ENCODE measurements at places on chromosomes 4 and X. TPM values are rescaled to one million over a fixed set of nuclear protein-coding genes. Genes with fewer than 3 reads are reported as not detected.

DNA sequence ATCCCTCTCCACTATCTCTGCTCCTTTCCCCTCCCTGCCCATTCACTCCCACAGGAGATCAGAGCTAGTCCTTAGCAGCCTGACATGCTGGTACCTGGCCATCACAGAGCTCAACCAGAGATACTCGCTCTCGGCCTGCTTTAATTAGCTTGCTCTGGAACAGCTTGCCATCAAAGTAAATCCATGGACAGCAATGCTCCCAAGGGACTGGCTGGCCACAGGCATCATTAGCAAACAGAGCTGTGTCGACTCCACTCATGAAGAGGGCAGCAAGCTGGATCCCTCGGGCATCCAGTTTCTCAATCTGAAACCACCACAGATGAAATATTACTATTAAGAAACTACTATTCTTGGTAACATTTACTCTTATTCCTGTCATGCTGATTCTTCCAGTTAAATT, 43.4 kb upstream of the PHF8 start:
- DNase-seq: no peak

GRCh38 chr4:37892641-37893040, 1.8 kb downstream of the TBC1D1 start:
- no peak for DNase-seq

DNA sequence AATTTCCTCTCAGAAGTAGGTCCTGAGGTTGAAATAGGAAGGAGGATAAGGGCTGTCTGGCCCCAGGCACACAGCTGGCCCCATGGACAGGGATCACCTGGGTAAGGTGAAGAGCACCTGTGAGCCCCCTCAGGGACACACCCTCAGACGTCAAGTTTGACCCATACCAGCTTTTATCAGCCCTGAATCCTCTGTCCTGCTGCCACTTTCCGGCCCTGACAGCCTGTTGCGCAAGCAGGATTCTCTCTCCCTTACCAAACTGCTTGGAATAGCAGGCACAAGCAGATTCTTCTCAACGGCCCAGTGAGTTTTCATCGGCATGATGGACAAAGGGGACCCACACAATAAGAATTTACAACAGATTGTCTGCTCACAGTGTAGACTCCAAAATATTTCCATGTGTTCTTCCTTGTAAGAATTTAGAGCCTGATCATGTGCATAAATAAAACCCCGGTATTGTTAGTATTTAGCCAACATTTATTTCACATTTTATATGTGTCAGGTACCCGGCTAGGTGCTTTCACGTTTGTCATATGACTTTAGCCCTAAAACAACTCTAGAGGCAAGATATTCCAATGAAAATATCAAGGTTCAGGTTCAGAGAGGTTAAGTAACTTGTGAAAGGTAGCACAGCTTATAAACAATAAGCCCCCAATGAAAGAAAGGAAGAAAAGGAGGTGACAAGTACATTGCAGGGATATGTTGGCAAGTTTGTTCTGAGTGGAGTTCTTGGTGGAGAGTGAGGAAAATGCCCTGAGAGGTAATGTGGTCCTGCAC, 107.2 kb upstream of the KIT start:
- DNase-seq: no peak

DNA sequence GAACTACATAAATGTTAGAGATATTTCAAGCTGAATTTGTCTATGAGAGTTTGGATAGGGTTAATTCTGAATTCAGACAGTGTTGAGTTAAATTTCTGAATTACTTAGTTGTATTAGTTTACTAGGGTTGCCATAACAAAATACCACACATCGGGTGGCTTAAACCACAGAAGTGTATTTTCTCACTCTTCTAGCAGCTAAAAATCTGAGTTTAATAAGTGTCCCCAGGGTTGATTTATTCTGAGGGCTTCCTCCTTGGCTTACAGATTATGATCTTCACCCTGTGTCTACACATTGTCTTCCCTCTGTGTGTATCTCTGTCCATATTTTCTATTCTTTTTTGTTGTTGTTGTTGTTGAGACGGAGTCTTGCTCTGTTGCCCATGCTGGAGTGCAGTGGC, 318.6 kb downstream of the PACRGL start:
- DNase-seq: no peak

GRCh38 chrX:68912113-68912512, 83.3 kb downstream of the EFNB1 start:
- no peak for DNase-seq

- DNase-seq: no peak
Observed at GRCh38 chr4:185874516-185875230, 62.7 kb upstream of the SORBS2 start.

DNA sequence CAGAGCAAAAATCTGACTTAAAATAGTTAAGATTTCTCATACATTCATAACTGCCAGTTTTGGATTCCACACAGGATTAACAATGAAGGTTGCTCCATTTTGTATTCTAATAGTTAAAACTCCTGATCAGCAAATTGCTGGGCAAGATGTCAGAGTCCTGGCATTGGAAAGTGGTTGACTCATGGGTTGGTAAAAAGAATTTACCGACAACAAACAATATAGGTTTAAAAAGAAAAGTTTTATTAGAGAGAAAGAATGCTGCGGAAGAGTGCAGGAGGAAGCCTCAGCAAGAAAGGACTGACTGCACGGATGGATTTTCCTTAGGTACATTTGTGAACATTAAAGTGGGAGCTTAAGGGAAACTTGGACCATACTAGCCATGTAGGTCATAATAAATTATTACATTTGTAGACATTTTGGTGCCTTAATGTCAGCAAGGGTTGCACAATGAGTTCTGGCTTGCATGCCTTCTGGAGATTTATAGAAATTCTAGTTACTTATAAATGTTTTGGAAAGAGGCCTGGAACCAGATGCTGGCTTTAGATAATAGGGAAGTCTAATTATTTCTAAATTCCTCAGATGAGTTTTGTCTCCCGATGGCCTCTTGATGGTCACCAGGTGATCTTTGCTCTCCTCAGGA, 25.4 kb upstream of the IL2 start:
- DNase-seq: peak; percentile 3

DNA sequence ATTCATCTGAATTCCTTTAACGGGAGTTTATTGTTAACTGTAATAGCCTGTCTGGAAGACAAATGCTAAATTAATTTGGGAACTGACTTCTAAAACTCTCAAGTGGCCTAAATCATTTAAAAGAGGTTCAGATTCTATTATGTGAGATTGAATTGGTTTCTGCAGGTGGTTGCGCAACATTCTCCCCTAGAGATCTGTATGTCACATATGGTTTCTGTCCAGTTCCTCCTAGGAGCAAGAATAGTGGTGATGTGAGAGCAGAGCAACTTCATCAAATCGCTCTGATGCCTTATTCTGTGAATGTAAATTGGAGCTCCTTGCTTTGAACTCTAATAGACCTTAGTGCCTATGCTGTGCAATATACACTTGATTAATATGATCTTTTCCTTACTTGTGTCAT, 144.6 kb upstream of the GPR101 start:
- DNase-seq: no peak

- DNase-seq: peak; percentile 45
Observed at GRCh38 chr4:125123570-125124109, 191.1 kb upstream of the FAT4 start.

DNA sequence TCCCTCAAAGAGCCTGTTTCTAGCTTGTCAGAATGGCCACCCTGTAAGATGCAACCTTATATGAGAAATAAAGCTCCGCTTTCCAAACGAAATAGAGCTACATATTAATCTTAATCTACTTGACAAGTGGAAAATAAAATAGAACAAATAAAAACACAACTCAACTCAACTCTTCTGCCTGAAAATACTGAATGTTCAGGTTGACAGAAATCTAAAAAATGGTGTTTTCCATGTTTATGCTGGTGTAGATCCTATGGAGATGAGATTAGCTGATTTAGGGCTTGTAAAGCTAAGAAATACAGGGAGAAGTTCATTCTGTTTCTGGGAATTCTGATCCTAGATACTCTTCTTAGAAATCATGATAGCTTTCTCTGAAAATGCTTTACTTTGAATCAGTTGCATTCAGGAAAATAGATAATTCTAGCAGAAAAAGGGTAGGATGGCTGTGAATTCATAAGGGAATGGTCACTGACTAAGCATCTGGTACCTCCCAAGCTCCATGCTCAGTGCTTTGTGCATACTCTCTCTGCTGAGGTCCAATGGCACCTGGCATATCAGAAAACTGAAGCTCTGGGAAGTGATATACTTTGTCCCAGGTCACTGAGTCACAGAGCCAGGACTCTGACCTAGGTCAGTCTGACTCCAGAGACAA, 89.2 kb upstream of the EXOC1L start:
- no peak for DNase-seq

DNA sequence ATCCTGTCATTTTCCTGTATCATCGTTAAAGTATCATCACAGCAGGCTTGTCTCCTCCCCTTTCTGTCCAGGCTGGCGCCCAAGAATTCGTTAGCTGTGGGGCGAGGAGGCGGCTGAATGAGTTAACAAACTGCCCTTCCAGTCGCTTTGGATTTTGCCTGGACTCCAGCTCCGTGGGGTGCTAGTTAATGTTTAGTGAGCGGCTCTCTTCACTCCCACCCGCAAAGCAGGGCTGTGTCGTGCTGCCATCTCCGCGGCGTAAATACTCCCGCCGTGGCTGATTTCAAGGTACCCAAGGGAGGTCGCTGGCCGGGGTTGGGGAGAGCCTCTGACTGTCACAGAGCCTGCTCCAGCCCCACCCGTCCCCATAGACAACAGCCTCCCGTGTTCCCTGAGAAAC, 44.9 kb upstream of the SPRY1 start:
- no peak for DNase-seq

GRCh38 chrX:10856797-10857196, 236.4 kb upstream of the MID1 start:
- DNase-seq: no peak

DNA sequence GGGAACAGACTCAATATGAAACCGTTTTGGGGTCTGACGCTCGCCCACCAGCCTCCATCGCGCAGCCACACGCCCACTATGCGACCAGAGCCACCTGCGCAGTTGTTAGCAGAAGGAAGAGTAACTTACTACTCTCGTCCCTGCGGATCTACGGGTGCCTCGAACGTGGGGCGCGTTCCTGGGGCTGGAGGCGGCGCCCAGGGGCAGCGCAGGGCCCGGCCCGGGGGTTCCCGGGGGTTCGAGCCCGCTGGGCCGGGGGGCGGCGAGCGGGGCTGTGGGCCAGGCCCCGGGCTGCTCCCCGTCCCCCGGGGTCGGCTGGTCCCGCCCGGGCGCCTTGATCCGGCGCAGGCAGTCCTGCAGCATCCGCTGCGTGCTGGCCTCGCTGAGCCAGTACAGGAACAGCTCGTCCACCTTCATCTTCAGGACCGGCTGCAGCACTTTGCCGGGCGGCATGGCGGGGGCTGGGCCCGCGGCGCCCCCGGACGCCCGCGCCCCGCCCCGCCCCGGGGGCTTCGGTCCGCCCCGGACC, 404 bp downstream of the PPP2R3B start:
- no peak for DNase-seq

- DNase-seq: no peak
Observed at GRCh38 chr4:18722748-18723191, 701.2 kb upstream of the LCORL start.

- DNase-seq: no peak
Observed at GRCh38 chr4:119755599-119755998, 127.0 kb upstream of the PDE5A start.

DNA sequence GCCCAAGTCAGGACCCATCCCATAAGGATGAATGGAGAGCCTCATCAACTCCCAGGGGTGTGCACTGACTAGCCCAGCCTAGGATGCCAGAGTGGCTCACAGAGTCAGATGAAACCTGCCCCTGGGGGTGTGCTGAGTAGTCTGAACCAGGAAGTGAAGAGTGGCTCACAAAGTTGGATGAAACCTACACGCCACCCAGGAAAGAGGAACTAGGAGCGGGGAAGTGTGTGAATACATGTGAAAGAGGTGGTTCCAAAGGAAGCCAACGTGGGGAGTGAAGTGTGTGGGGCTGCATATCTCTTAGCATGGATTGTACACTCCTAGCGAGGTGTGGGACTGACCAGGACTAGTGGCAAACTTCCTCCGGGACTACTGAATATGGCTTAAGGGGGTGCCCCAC, 902.1 kb upstream of the NDST4 start:
- no peak for DNase-seq

DNA sequence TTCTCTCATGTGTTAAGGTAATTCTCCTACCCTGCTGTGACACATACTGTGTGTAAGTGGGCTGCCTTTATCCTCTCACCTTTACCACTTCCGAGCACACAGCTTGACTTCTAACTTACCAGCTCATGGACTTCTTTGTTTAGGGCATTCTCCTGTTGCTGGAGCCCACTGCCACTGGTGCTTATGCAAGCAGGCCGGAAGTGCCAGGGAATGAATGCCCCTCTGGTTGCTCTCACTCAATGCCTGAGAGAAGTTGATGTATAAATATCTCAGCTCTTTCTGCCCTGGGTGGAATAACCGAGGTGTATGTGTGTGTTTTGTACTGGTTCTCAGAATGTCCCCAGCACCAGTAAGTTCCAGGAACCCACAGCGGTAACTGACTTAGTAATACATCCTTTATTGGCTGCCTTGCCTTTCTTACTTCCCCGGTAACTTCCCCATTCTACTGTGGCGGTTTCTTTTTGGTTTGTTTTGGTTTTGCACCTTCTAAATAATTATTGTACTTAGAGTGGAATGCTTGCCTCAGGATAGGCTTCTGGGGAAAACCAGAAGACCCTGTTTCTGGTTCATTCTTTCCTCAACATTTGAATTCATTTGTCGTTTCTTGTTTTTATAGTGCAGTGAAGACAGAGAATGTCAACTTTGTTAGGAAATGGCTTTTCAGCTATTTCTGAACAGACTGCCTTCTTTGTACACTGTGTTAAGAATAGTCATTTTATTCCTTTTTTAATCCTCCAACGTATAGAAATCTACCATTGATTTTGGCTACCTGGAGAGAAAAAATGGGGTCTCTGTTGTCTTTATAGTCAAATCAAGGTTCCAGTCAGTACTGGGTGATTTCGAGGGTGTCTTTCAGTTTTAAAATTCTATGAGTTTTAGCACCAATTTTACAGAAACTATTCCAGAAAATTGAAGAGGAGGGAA, 45.4 kb downstream of the CXorf58 start:
- DNase-seq: no peak

Gene ITGB1BP2
- polyA plus RNA-seq: 96.9 TPM

Gene HPGD
- polyA plus RNA-seq: 3.5 TPM

Gene ESX1
- not detected for polyA plus RNA-seq

Gene PPP4R3C
- not detected for polyA plus RNA-seq

Gene ZIC3
- polyA plus RNA-seq: 0.06 TPM

Gene SASH3
- polyA plus RNA-seq: 8.2 TPM

Gene FRMPD3
- 0.15 TPM for polyA plus RNA-seq

Gene TAF7L
- 0.46 TPM for polyA plus RNA-seq
